RCC 7860 (cell line): ENCODE measurements at places on chromosomes 7 and 10.

GRCh38 chr7:151058781-151059366 lies 515 bp upstream of the SLC4A2 start:
- DNase-seq, result peak; percentile 5

DNA sequence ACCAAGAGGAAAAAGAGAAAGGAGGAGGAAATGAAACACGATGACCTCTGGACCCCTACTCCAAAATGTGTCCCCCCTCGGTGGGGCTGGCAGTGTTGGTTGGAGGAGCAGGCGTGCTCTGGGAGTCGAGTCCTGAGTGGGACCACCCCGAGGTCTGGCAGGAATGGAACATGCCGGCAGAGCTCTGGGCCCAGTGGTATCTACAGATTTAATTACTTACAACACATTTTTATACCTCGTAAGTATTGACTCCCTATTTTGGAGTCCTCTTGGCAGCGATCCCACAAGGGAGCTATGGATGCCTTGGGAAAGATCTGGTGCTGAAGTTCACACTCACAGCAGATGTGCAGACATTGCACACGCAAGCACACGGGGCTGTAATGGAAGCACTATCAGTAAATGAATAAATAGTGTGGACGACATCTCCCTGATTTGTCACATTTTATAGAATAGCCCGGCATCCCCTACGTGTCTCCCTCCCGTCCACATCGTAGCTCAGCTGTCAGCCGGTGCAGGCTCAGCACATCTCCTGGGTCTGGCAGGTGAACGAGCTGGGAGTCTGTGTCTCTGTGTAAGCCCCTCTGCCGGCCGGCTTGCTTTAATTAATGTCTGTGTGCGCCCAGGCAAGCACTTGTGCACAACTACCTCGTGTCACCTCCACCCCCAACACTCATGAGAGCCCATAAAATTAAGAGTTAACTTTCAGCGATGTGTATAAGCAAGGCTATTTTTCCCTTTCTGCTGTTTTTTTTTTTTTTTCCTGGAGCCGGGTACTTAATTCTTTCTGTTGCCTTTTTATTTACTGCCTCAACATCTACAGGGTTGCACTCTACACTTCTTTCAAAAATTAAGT lies 603.2 kb downstream of the LRMDA start:
- no peak for DNase-seq

- peak; percentile 88 for DNase-seq
These were observed 375.8 kb downstream of the MDFIC start for GRCh38 chr7:115297656-115298055.

- DNase-seq, result no peak
These were observed 121.6 kb upstream of the LYZL2 start for GRCh38 chr10:30750971-30751677.

DNA sequence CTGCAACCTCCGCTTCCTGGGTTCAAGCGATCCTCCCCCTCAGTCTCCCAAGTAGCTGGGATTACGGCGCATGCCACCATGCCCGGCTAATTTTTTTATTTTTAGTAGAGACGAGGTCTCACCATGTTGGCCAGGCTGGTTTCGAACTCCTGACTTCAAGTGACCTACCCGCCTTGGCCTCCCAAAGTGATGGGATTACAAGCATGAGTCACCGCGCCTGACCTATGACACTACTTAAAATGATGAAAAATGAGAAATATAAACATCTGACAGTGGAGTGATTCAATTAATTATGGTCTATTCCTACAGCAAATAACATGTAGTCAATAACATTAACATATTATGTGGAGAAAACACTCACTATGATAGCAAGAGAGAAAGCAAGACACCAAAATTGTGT lies 2.2 kb downstream of the BRAT1 start:
- DNase-seq, result no peak

DNA sequence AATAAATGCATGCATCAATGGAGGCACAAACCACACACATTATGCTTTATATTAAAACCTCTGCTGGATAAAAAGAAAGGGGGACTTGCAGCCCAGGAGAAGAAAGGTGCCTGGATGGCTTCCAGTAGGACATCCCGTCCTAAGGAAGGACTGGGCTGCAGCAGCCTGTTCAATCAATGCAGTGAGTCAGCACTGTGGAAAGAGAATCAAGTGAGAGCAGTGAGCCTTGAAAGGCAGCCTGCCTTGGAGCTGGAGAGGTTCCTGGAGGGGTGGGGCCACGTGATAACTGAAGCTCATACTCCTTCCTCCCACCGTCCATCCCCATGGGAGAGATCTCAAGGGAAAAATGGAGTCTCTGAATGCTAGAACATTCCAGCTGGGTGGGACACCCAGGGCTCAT lies 501.2 kb downstream of the ADRA2A start:
- peak; percentile 83 for DNase-seq

GRCh38 chr7:127769696-127770400 lies 117.9 kb downstream of the SND1 start:
- peak; percentile 33 for DNase-seq

DNA sequence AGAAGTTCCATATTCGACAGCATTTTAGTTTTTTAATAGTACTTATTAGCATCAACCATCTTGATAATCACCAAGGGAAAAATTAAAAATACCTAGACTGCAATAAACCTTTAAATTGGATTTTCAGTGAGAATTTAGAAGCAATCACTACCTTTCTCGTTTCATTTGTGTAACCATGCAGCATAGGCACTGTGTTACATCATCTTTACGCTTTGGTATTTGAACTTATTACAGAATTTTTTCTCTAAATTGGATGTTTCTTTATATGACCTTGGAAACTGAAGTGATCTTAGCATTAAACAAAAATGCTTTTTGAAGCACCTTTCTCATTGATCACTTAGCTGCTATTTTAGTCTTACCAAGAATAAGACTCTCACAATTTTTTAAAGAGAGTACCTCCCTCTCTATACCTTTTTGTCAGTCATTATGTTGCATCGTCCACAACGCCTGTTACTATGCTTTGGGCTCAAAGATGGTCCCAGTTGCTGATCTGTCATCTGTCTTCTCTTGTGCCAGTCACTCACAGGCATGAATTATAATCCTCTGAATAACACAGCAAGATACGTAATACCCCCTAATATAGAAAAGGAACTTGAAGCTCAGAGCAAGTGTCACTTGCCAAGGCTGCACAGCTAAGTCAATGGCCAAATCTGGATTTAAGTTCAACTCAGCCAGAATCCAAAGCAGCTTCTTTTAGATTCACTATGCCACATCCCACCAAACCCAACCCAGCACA lies 19.6 kb upstream of the ASCC1 start:
- DNase-seq, result no peak

DNA sequence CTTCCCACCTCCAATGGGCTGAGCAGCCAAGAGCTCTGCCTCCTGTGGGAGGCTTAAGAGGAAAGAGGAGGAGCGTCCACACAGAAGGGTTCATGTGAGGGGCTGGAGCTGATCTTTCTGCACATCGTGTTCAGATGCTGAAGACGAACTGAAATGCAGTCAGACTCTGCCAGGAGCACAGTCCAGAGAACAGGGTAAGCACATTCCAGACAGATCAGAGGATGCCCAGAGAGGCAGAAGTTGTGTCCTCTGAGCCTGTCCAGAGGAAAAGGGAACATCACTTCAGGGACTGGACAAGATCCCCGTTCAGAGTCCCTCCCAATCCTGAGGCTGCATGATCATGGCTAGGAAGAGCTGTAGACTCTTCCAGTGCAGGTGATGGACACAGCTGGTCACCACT lies 72.9 kb downstream of the ITIH5 start:
- no peak for DNase-seq

GRCh38 chr7:128042012-128042411 lies 10.8 kb upstream of the LRRC4 start:
- no peak for DNase-seq
